Erythroblast (primary cell): ENCODE measurements at places on chromosomes 1 and 21.

DNA sequence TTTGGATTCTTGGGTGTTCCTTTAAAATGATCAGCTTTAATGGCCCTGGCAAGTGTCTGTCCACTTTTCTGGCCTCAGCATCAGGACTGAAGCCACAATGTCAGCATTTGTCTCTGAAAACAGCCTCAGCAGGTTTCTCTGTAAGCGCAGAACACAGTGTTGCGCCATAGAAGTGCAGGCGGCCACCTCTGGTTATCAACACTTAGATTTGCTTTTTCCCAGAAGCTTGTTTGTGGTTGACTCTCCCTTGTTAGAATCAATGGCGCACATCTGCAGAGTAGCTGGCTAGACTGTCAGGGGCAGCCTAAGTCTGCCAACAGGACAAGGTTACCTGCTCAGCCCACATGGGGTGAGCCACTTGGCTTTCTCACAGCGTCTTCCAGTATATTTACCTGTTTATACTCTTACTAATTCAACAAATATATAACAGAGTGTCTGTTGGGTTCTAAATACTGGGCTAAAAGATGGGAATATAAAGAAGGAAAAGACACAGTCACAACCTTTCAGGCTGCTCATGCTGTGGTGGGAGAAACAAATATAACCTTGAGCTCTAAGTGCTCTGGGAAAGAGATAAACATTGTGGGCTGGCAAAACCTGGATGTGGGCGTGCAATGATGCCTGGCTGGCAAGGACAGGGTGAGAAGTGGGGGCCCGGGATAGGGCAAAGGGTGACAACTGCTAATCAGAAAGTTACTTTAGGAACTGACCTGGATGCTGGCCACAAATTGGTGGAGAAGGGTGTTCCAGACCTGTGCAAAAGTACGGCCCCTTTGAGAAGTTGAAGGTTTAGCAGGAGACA lies 149.3 kb upstream of the KIAA0040 start:
- no peak for DNase-seq

GRCh38 chr1:1832820-1833219 lies 54.5 kb upstream of the NADK start:
- DNase-seq = no peak

DNA sequence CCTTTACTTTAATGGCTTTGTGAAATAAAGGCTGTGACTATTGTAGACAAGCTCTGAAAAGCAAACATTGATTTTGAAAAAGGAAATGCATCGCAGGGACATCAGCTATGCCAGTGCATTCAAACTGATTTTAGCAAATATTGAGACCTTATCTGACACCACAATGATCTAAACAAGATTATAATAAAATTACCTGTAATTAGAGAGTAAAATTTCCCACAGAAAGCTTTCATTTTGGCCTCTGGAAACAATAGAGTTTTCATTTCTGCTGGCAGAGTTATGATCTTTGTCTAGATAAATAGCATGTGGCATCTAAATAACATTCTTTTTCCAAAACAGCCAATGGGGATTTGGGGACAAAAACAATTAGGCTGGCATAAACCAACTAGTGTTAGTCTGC lies 650.4 kb upstream of the PRMT6 start:
- DNase-seq = no peak

GRCh38 chr1:36711480-36711879 lies 228.8 kb upstream of the CSF3R start:
- DNase-seq = no peak

GRCh38 chr1:186780076-186780475 lies 48.7 kb upstream of the PLA2G4A start:
- no peak for DNase-seq

DNA sequence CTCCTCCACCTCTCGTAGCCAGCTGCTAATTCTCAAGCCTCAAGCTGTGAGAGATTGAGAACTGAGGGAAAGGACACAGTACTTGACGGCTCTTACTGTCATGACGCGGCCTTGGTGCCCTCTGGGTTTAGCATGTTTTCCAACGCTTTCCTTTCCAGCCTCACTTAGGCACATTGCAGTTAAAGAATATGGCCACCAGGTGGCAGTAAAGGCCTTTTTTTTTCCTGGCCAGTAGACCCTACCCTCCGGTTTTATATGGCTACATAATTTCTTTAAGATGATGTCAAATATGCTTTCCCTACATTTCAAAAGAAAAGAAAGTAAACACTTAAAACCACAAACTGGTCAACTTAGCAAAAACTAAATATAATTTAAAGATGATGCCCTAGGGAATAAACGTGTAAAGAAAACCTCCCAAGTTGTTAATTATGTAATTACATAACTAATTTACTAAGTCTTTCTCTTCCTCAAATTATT lies 56.8 kb upstream of the PRDX6 start:
- DNase-seq = peak; percentile 83

DNA sequence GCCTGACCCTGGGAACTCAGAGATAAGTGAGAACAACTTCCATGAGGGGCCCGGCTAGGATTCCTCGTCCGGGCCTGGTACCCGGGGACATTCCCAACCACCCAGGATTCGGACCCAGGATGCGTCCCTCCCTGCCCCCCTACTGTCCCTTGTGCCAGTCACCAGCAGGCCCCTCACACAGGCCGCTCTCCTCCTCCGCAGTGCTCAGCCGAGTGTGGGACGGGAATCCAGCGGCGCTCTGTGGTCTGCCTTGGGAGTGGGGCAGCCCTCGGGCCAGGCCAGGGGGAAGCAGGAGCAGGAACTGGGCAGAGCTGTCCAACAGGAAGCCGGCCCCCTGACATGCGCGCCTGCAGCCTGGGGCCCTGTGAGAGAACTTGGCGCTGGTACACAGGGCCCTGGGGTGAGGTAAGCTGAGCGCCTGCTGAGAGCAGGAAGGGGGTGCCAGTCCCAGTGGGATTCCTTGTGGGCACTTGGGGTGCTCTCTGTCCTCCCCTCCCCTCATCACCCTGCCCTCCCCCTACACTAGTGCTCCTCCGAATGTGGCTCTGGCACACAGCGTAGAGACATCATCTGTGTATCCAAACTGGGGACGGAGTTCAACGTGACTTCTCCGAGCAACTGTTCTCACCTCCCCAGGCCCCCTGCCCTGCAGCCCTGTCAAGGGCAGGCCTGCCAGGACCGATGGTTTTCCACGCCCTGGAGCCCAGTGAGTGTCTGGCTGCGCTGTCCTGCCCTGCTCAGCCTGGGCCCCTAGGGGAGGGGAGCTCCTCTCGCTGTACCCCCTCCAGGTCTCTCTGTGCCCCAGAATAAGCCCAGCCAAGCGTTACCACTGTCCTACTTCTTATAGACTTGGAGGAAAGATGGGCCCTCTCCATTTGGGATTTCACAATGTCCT lies 9.8 kb downstream of the ADAMTSL4 start:
- no peak for DNase-seq

DNA sequence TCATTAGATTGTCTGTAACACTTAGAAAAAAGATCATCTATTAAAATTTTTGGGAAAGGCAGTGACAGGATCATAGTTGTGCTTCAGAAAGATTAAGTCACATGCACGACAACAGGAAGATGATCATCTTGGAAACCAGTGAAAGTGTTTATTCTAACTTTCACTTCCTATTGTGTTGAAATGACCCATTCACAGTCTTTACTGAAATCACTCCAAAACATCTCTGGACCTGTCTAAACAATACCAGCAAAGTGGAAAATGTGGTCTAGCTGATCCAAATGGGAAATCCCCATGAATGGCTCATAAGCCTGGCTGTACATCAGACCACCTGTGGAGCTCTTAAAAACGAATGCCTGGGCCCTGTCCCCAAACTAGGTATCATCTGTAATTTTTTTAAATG lies 111.1 kb upstream of the ETV3 start:
- DNase-seq = no peak

DNA sequence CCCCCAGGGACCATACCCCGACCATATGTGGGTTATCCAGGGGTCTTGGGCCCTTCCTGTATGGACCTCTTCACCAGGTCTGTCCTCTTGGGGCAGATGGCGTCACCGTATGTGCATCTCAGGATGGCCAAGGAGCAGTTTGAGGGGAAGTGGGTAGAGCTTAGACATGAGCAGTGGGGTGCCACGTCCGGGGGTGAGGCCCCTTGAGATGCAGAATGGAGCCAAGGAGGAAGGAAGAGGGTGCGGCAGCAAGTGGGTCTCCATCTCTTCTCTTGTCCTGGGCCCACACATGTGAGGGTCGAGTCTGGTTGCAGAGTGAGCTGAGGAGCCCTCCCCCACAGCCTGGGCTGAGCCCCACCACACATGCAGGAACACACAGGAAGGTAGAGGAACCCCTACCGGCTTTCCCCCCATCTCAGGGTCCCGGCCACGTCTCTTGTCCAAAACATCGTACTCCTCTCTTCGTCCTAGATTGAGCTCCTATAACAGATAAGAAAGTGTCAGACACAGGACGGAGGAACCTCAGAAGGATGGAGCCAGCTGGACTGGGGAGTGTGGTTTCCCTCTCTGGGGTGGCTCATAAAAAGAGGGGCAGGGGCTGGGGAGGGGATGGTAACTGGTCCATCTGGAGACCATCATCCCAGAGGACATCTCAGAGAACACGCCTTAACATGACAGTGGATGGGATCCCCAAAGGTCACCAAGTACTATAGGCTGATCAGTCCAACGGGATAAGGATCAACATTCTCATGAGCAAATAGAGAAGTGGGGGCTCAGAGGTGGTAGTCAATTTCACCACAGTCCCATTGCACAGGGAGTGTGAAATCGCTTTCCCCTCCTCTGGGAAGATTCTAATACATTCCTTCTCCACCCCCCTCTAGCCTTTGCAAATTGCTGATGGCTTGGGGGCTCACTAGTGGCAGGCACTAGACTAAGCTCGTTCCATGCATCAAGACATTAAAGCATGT lies 79.9 kb downstream of the CD247 start:
- no peak for DNase-seq

- no peak for DNase-seq
Measured at GRCh38 chr1:150881331-150882070, 5.1 kb upstream of the ARNT start.

- DNase-seq = no peak
Measured at GRCh38 chr1:48391926-48392325, 80.1 kb downstream of the SPATA6 start.

DNA sequence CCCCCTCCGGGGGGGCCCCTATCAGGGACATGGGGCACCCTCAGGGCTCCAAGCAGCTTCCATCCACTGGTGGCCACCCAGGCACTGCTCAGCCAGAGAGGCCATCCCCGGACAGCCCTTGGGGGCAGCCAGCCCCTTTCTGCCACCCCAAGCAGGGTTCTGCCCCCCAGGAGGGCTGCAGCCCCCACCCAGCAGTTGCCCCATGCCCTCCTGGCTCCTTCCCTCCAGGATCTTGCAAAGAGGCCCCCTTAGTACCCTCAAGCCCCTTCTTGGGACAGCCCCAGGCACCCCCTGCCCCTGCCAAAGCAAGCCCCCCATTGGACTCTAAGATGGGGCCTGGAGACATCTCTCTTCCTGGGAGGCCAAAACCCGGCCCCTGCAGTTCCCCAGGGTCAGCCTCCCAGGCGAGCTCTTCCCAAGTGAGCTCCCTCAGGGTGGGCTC lies 34.9 kb downstream of the TRIM11 start:
- no peak for DNase-seq

DNA sequence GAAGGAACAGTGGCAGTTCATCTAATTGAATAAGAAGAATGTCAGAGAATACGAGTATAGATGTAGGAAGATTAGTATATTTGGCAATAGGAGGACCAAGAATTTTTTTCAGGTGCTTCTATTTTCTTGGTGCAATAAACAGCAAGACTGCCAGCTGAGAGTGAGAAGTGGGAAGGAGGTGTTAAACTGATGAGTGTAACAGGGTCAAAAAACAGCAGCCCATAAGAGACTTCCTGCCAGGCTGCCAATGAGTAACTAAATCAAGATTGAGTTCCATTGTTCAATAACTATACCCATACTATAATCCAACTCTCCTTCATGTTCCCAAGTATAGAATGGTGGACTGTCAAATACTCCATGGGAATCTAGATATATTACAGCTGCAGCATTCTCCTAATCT lies 28.7 kb downstream of the LYST start:
- DNase-seq = no peak

GRCh38 chr1:71170925-71171324 lies 90.1 kb upstream of the ZRANB2 start:
- DNase-seq = no peak

DNA sequence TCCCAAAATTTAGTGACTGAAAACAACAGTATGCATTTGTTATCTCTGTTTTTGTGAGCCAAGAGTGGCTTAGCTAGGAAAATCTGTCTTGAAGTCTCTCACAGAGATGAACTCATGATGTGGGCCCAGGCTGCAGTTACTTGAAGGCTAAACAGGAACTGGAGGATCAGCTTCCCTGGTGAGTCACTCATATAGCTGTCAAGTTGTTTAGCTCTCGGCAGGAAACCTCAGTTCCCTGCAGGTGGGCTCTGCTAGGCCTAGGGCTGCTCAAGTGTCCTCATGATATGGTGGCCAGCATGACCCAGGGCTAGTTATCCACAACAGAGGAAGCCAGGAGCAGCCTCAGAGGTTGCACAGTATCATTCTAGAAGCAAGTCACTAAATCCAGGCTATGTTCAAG lies 30.2 kb upstream of the DDX59 start:
- DNase-seq = no peak

DNA sequence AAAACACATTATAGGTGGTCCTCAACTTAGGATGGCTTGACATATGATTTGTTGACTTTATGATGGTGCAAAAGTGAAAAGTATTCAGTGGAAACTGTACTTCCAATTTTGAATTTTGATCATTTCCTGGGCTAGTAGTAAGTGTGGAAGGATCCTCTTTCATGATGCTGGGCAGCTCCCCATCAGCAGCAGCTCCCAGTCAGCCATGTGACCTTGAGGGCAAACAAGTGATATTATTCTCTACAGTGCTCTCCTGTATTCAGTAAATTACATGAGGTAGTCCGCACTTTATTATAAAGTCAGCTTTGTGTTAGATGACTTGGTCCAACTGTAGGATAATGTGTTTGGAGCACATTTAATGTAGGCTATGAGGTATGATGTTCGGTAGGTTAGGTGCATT lies 36.4 kb downstream of the SLC22A15 start:
- no peak for DNase-seq

- no peak for DNase-seq
Measured at GRCh38 chr1:45470306-45470798, 20.6 kb downstream of the TESK2 start.

- peak; percentile 39 for DNase-seq
Measured at GRCh38 chr1:18452550-18452949, 28.2 kb upstream of the KLHDC7A start.

GRCh38 chr1:34164771-34165391 lies at the start of gene CSMD2:
TSS of gene CSMD2 (minus strand) at chr1:34165230. CDS start at chr1:34165097, 133 bp downstream.
- DNase-seq = no peak

DNA sequence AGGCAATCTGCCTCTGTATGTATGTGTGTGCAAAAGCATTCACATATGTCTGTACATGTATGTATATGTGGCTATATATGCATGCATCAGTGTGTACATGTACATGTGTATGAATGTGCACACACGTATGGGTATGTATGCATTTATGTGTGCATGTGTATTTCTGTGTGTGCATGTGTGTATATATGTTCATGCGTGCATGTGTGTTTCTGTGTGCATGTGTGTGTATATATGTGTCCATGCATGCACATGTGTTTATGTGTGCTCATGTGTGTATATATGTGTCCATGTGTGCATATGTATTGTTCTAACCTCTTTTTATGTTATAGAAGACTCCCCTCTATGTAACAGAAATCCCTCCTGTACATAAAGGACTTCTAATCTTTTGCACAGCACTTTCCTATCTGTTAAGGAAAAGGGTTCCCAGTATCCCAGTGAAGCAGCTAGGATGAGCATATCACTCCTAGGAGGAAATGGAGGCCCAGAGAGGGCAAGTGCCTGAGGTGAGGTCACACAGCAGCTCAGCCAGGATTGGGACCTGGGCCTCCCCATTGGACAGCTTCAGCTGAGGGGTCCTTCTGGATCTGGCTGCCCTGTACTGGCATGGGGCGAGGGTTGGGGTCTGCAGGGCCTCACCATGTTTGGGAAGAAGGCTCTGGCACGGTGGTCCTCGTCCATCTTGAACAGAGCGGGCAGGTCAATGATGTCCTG lies 15.8 kb upstream of the SDHB start:
- no peak for DNase-seq

- DNase-seq = no peak
Measured at GRCh38 chr1:232521660-232522059, 108.3 kb downstream of the SIPA1L2 start.
